Spleen (tissue), 13 donors: ENCODE measurements at places on chromosomes 4 and X. TPM values are rescaled to one million over a fixed set of nuclear protein-coding genes. Genes with fewer than 3 reads are reported as not detected.
A peak's percentile ranks its signal among the peaks of the same experiment; 100 is the strongest.

CLTRN gene
- total RNA-seq = not detected

ZXDA gene
- 13.0 TPM for total RNA-seq

GRCh38 chr4:15234116-15234855 lies 193.5 kb upstream of the C1QTNF7 start:
- DNase-seq = no peak
- no peaks in the 10 kb centered on the region for H3K36me3 ChIP-seq
- H3K27ac ChIP-seq = peak overlapping the region; percentile 68
- H3K4me1 ChIP-seq = peaks cover 47% of the 10 kb centered on the region
- no peaks in the 10 kb centered on the region for H3K27me3 ChIP-seq

IQSEC2 gene
- total RNA-seq = 15.7 TPM

- DNase-seq = no peak
- H3K27ac ChIP-seq = no peak overlapping the region
- no peaks in the 10 kb centered on the region for H3K36me3 ChIP-seq
Measured at GRCh38 chr4:37126051-37126450, 118.5 kb upstream of the NWD2 start.

DNA sequence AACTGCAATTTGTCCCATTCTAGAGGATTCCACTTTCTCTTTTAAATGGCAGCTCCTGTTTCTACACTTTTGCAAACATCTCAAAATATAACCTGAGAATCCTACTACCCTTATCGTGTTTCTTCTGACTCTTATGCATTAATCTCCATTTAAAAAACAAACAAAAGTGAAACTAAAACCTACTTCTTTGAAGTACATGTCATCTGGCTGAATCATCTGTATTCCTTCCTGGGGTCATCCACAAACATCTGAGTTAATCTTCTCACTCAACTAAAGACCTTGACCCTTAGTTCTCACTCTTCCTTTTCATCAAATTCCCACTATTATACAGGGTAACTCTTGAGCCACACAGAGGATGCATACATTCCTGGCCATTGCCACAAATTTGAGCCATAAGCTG lies 584.8 kb downstream of the PPARGC1A start:
- no peak overlapping the region for H3K27ac ChIP-seq
- H3K4me1 ChIP-seq = no peaks in the 10 kb centered on the region
- H3K27me3 ChIP-seq = no peaks in the 10 kb centered on the region
- no peak overlapping the region for H3K4me3 ChIP-seq

DNA sequence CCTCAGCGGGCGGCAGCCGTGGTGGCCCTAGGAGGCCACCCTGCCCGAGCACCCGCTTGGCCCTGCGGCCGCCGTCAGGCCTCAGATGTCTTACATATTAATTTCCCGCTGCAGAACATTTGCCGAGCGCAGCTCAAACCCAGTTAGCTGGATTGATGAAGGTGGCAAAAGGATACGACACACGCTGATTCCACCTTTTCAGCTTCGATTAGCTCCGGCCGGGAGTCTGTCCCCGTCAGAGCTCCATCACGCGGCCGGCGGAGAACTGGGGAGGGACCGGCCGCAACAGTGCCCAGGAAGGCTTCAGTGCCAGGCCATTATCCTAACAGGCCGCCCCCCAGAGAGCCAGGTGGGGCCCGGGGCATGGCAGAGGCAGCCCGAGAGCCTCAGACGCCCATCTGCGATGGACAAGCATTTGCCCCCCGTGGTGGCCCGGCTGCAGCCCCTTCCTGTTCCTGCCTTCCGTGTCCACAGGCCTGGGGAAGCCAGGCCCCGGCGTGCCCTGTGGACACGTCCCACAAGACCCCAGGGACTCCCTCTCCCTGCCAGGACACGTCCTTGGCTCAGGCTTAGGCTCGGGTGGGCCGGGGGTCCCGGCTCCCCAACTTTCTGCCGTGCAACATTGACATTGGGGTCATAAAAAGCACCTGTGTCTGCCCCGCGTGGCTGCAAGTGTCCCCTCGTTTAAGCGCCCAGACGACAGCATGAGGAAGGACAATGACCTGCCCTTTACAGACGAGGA lies 133.8 kb upstream of the NKX1-1 start:
- H3K4me1 ChIP-seq = no peaks in the 10 kb centered on the region
- no peaks in the 10 kb centered on the region for H3K36me3 ChIP-seq
- H3K4me3 ChIP-seq = no peak overlapping the region
- H3K27ac ChIP-seq = no peak overlapping the region
- peaks cover 42% of the 10 kb centered on the region for H3K27me3 ChIP-seq

DNA sequence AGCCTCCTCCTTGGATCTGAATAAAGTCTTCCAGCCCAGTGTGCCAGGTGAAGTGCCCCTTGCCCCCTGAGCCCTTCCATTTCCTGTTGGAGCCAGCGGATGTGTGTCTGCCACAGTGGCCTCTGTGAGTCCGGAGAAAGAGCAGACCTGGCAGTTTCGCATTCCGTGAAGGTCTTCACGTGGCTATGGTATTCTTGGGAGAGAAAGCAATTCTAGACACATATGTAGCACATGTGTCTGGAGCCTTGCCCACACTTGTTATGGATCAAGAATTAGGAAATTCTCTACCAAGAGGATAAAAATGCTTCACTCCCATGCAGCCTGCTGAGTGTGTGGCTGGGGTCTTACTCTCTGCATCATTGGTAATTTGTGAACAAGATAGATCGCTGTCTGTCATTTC lies 130.9 kb downstream of the REPS2 start:
- no peaks in the 10 kb centered on the region for H3K4me1 ChIP-seq
- DNase-seq = no peak
- H3K4me3 ChIP-seq = no peak overlapping the region

GPRIN3 gene
- 40.2 TPM for total RNA-seq

- DNase-seq = no peak
- H3K27ac ChIP-seq = no peak overlapping the region
- no peak overlapping the region for H3K4me3 ChIP-seq
- no peaks in the 10 kb centered on the region for H3K36me3 ChIP-seq
- no peaks in the 10 kb centered on the region for H3K4me1 ChIP-seq
Measured at GRCh38 chr4:20367446-20367845, 115.7 kb downstream of the SLIT2 start.

GRCh38 chrX:142054094-142054493 lies 150.4 kb downstream of the MAGEC1 start:
- H3K36me3 ChIP-seq = no peaks in the 10 kb centered on the region
- DNase-seq = no peak
- no peaks in the 10 kb centered on the region for H3K4me1 ChIP-seq
- no peak overlapping the region for H3K4me3 ChIP-seq
- H3K27ac ChIP-seq = no peak overlapping the region

UFSP2 gene
- 33.7 TPM for total RNA-seq

HELQ gene
- 29.7 TPM for total RNA-seq

DNA sequence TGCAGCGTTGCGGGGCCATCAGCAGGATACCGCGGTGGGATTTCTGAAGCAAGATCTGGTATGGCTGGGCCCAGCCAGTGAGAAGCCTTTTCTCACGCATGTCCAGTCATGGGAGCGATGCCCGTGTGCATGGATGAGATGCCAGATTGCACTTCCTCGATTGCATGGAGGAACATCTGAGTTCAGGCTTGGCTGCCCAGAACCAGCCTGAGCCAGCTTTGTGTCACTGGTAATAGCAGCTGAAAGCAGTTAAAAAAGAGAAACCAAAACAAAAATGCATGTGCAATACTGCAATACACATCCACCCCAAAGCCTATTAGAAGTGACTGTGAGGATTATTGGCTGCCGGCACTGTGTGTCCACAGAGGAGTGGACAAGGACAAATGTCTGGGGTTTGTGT lies 59.3 kb downstream of the PSAPL1 start:
- no peaks in the 10 kb centered on the region for H3K36me3 ChIP-seq
- no peaks in the 10 kb centered on the region for H3K4me1 ChIP-seq
- H3K27ac ChIP-seq = no peak overlapping the region
- H3K4me3 ChIP-seq = no peak overlapping the region

DNA sequence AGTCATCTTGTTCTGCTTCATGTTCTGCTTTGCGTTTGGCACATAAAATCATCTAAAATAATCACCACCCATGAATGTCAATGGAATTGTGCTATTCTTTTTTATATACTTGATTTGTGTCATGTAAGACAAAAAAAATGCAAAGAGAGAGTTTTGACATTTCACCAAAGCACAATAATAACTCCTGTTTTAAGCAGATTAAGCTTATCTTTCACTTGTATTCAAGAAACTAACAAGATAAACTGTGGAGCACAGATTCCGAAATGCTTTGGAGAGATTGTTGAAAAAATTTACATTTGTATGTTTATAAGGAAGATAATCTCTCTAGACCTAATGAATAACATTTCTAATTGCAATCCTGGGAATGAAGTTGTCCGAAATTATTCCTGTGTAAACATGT lies 225.1 kb upstream of the ANXA10 start:
- no peaks in the 10 kb centered on the region for H3K27me3 ChIP-seq
- H3K27ac ChIP-seq = no peak overlapping the region
- no peak for DNase-seq
- H3K4me3 ChIP-seq = no peak overlapping the region
- H3K4me1 ChIP-seq = no peaks in the 10 kb centered on the region
- H3K36me3 ChIP-seq = no peaks in the 10 kb centered on the region

RNF175 gene
- total RNA-seq = 0.32 TPM

- H3K27me3 ChIP-seq = no peaks in the 10 kb centered on the region
- no peaks in the 10 kb centered on the region for H3K4me1 ChIP-seq
- no peak overlapping the region for H3K27ac ChIP-seq
- no peaks in the 10 kb centered on the region for H3K36me3 ChIP-seq
Measured at GRCh38 chr4:24219209-24219608, 329.4 kb upstream of the PPARGC1A start.

DNA sequence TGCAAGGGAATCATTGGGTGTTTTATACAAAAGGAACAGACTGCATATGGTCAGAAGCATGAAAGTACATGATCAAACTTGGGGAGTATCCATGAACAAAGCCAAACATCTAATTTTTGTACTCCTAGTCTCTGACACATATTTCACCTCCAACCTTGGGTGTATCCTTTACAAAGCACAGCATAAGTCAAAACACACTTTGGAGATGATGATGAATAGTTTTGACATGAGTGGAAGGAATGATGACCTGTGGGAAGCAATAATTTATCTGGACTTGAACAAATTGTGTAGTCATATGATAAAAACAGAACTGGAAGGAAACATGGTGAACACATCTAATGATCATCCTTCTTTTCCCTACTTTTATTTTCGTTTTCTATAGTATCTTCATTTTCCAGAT lies 108.7 kb upstream of the PLS3 start:
- no peak for DNase-seq
- H3K27me3 ChIP-seq = no peaks in the 10 kb centered on the region
- H3K4me1 ChIP-seq = no peaks in the 10 kb centered on the region
- H3K27ac ChIP-seq = peak overlapping the region; percentile 75
- no peaks in the 10 kb centered on the region for H3K36me3 ChIP-seq

GRCh38 chr4:70623323-70623722 lies 5.2 kb upstream of the ENAM start:
- H3K4me1 ChIP-seq = no peaks in the 10 kb centered on the region
- H3K36me3 ChIP-seq = no peaks in the 10 kb centered on the region
- DNase-seq = no peak

GRCh38 chrX:48003367-48003757 lies 427 bp downstream of the ZNF182 start:
- H3K27me3 ChIP-seq = no peaks in the 10 kb centered on the region
- peak overlapping the region; percentile 47 for H3K4me3 ChIP-seq

SYP gene
- 1.4 TPM for total RNA-seq

DNA sequence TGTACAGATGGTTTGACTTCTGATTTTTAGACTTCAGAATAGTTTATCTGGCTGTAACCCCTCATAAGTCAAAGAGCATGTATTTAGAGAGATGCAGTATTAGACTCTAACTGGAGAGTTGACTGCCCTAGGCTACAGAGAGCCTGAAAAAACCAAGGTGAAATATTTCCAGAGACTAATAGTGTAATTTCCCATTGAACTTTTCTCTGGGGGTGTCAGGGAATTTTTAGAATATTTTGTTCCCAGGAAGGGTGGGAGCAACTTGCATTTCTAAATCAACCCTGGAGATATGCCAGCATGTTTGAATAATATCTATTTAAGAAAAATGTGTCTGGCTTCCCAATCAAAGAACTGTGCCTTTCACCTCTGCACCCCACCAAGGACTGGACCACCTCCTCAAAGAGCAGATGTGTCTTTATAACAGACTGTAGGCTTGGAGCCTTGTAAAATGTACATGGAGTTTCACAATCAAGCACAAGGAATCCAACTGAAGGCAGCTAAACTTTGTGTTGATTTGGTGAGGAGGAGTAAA lies 2.0 kb downstream of the ANXA3 start:
- no peak for DNase-seq
- H3K27ac ChIP-seq = no peak overlapping the region
- no peaks in the 10 kb centered on the region for H3K36me3 ChIP-seq
- peaks cover 26% of the 10 kb centered on the region for H3K27me3 ChIP-seq
- H3K4me1 ChIP-seq = peaks cover 38% of the 10 kb centered on the region

- H3K27ac ChIP-seq = no peak overlapping the region
- no peak overlapping the region for H3K4me3 ChIP-seq
- peak; percentile 67 for DNase-seq
- no peaks in the 10 kb centered on the region for H3K36me3 ChIP-seq
- H3K27me3 ChIP-seq = peaks cover 38% of the 10 kb centered on the region
Measured at GRCh38 chr4:4848540-4848939, 10.9 kb upstream of the MSX1 start.

DNA sequence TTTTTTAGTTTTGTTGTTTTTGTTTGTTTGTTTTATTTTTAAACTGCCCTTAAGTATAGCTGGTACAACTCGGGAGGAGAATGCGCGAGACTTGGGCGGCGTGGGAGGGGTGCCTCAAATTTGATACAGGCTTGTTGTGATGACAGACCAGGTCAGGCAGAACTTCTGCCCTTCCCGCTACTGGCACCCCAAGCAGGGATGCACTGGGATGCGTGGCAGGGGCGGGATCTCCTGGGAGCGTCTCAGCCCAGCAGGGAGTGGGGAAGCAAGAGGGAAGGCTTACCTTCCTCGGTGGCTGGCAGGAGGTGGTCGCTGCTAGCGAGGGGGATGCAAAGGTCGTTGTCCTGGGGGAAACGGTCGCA lies 851 bp downstream of the SFRP2 start:
- H3K4me1 ChIP-seq = peaks cover 55% of the 10 kb centered on the region
- H3K36me3 ChIP-seq = no peaks in the 10 kb centered on the region
- no peak overlapping the region for H3K27ac ChIP-seq
- peaks cover 82% of the 10 kb centered on the region for H3K27me3 ChIP-seq
- DNase-seq = no peak

DNA sequence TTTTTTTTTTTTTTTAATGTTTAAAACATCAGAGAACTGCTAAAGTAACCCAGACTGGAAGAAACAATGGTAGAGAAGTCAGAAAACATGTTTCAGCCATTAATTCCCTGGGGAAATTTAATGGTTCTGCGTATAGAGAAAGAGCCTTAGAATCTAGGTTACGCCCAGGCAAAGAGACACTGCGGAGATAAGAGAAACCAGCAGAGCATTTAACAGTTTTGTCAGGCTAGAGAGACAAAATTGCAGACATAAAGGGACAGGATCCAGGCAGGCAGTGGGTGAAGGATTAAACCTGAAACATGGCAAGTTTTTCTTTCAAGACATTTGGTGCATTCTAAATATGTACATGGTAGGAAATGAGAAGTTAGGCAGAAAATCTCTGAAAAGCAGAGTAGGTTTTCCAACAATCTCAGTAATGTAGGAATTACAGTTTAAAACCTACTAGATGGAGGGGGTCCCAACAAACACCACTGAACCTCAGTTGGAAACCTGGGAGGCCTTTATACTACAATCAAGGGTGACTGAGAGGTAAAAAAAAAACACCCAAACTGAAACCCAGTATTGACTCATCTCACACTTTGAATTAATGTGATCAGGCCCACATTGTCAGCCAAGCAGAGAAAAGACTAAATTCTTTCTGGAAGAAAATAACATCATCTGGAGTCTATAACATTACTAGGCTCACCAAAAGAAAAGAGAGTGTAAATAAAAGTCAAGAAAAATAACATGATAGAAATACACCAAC lies 254.2 kb upstream of the NWD2 start:
- H3K4me1 ChIP-seq = no peaks in the 10 kb centered on the region
- H3K36me3 ChIP-seq = no peaks in the 10 kb centered on the region
- DNase-seq = no peak
- H3K27ac ChIP-seq = no peak overlapping the region
- no peak overlapping the region for H3K4me3 ChIP-seq
